ENCODE measurements at places on chromosomes 4 and X. TPM values are rescaled to one million over a fixed set of nuclear protein-coding genes. Genes with fewer than 3 reads are reported as not detected.

The OPHN1 gene
- 5.9 TPM for polyA plus RNA-seq

DNA sequence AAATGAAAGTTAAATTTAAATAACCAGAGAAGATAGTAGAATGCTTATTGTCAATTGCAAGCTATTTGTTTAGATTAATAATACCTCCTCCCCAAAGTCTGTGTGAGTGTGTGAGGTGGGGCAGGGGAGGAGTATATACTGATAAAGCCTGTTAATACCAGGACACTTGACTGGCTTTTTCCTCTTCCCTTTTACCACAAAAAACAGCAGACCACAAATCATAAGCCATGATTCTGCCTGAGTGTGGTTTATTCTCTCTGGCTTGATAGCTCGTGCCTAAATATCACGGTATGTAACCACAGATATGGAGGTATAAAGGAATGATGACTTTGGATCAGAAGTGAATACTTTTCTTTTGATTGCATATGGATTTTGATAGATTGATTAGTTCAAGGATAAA is 21.9 kb upstream of the SCRG1 start:
- no peak for DNase-seq

- DNase-seq: no peak
Observed at GRCh38 chr4:78369679-78370078, 181.9 kb upstream of the ANXA3 start.

GRCh38 chrX:51954592-51954991 is 61.2 kb downstream of the MAGED1 start:
- DNase-seq: no peak

- no peak for DNase-seq
Observed at GRCh38 chrX:130885996-130886395, 17.0 kb downstream of the ENOX2 start.

Measured in BJ (cell line).